ENCODE measurements at places on chromosomes 5 and 9.

DNA sequence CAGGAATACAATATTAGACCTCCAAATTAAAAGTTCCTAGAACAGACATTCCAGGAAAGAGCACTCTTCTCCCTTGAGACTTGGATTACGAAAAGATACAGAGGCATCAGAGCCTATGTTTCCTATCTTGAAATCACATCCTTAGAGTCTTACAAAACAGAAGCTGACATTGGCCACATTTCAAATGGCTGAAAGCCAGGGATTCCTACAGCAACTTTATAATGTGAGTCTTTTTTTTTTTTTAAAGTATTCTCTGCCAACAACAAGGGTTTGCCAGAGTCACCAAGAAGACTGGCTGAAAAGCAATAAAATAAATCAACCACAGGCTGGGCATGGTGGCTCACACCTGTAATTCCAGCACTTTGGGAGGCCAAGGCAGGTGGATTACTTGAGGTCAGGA is 63.1 kb downstream of the TRPM6 start:
- DNase-seq = no peak

GRCh38 chr5:112552791-112553190 is 133.7 kb upstream of the EPB41L4A start:
- DNase-seq = no peak

DNA sequence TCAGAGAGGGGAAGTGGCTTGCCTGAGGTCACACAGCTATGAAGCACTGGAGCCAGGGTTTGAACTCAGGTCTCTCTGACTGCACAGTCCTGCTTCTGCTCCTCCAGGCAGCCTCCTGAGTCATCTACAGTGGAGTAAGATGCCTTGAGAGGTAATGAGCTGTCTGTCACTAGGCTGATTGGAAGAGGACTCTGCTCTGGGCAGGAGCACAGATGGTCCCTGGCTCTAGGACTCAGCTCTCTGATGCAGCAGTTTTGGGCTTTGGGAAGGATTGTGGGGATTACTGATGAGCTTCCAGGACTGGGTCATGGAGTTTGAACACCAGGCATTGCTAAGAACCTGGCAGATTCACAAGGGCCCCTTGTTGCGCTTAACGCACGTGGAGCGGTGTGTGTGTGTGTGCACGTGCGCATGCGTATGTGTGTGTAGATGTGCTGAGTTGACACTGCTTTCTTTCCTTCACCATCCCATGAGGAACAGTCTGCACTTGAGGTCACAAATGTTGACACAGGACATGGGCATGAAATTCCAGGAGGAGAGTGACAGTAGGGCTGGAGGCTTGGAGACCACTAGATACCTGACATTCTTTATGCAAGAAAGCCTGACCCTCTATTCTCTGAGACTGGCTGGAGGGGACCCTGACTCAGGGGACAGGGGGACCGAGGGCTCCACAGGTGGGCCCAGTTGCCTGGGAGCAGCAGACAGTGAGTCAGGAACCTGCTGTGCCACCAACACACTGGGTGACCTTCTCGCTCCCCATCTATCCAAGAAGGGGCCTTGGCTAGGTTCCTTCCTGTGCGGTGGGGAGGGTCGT is 170.5 kb downstream of the RGS3 start:
- no peak for DNase-seq

- DNase-seq = no peak
These were observed 50.2 kb downstream of the OTULIN start for GRCh38 chr5:14714706-14715105.

- no peak for DNase-seq
These were observed 101.2 kb downstream of the AOPEP start for GRCh38 chr9:94827584-94828304.

DNA sequence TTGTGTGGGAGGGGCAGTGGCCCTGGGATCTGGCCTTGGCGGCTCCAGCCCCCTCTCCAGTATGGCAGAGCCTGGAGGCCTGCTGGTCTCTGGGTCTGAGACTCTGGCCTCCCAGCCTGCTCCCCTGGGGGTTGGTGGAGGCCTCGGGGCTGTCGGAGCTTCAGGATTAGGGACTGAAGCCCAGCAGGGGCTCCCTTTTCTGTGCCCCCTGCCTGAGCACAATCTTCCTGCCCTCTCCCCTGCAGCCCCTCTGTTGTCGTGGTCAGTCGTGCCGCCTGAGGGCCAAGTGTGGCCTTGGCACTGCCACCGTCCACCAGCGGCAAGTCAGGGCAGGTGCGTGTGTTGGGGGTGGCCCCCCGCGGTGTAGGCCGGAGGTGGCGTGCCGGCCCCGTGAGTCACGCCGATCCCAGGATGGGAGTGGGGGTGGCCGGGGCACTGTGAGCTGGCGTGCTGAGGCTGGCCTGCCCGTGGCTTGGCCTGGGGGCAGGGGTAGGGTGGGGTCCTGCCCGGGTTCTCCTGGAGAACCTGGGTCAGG is 53.6 kb downstream of the RXRA start:
- no peak for DNase-seq

GRCh38 chr5:170308686-170309085 is 11.1 kb upstream of the LCP2 start:
- no peak for DNase-seq

DNA sequence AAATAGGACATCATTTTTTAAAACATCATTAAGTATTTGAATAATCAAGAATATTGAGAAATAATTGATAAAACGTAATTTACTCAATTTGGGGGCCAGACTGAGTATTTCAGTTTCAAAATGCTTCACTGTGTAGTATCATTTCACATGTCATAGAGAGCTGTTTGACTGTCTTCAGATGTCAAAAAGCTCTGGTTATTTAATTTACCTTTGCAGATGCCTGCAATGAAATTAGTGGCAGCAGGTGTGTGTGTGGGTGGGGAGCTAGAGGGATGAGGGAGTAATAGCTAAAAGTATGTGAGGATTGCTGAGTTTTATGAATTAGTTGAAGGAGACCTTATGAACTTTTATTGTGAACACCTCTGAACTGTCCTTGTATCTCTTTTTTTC is 567.2 kb upstream of the MEF2C start:
- no peak for DNase-seq

GRCh38 chr5:12896086-12896485 is 991.8 kb upstream of the CTNND2 start:
- no peak for DNase-seq

DNA sequence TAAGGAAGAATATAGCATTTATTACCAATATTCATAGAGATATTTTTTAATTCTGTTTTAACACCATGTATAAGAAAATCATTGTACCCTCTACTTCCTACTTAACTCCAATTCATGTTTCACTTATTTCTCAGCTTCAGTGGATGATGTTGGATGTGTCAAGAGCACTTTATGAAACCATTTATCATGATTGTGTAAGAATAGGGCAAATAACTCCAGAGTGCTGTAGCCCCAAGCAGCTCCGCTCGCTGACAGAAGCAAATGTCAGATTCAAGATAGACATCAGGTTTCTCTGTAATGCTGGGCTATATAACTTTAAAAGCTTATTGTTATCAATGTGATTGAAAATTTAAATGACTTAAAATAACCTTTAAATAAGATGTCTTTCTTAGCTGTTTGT is 50.4 kb downstream of the MAST4 start:
- DNase-seq = no peak

DNA sequence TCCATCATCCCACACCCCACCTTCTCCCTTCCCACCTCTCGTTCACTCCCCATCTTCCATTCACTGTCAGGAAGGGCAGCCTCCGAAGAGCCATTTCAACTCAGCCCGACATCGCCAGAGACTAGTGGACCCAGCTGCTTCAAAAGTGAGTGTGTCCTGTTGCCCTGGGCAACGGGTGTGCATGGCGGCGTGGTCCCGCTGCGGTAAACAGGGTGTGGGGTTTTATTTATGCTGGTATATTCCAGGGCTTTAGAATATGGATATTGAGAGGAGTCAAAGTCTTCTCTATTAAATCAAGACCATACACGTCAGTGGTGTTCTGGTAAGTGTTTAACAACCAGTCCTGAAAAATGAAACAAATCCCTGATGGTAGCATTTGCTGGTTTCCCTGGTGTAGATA is 274.5 kb downstream of the MAST4 start:
- DNase-seq = no peak

DNA sequence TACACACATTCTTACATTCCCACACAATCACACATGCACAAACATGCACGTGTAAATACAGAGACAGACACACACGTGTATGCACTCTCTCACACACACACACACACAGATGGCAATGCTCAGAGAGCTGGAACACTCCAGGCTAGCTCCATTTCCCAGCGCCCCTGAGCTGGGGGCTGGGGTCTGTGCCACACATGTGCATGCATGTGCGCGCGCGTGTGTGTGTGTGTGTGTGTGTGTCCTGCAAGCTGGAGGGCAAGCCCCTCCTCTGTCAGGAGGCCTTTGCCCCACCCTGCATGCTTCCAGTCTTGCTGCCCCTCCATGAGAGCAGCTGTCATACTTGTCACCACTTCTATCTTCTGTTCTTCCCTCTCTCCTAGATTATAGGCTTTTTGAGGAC is 16.6 kb upstream of the S1PR3 start:
- DNase-seq = no peak

- no peak for DNase-seq
These were observed 61.8 kb downstream of the C9 start for GRCh38 chr5:39302472-39302871.

- DNase-seq = no peak
These were observed 383.9 kb downstream of the MAT2B start for GRCh38 chr5:163889369-163889768.

- no peak for DNase-seq
These were observed 43.3 kb upstream of the TJP2 start for GRCh38 chr9:69130456-69131441.

DNA sequence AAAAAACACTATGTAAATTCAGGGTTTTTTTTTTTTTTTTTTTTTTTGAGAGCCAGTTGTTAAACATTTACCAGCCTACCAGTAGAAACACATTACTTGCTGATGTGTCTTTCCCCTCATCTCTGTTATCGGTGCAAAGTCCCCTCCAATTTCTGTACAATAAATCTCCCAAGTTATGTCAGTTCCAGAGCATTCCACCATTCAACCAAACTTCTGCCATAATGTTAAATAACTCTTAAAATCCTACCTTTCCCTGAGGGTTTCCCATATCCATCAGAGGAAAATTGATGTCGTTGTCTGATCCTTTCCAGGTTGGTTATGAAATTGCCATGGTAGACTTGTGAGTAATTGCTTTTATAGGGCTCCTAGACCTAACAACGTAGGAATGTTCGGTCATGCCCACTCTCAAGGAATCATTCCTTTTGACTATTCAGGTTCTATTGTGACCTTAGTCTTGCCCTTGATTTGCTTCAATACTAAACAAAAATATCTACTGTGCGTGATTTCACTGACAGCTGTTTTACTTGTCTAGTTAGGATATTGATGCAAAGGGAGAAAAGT is 5.6 kb upstream of the PPP2R2B start:
- DNase-seq = no peak

- DNase-seq = no peak
These were observed 97.1 kb downstream of the SLC44A1 start for GRCh38 chr9:105341434-105342146.

DNA sequence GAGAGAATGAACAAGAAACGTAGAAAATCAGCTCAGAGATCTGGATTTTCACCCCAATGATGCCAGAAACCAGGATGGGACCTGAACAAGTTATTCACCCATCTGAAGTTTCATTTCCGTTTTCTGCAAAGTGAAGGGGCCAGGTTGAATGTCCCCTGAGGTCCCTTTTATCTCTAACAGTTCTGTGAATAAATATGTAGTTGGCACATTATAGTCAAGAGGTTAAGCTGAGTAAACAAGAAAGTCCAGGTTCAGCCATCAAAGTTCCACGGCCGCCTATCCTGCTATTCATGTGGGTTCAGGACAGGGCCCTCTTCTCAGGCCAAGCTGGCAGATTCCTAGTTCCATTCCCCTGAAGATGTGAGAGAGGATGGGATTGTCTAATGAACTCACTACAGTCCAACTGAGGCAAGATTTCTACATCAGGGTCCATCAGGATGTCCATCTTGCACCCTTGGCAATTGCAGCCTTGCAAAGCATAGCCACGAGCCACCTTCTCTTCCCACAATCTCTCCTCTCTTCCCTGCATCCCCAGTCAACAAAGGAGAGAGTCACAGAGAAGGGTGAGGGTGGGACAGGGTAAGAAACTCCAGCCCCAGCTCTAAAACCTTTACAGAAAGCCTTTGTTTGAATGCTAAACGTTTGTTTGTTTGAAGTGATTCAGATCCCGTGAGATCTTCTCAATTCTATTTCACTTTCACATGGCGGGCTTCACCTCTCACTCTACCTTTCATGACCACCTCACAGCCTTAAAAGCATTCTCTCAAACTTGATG is 311.0 kb downstream of the SLIT3 start:
- no peak for DNase-seq

DNA sequence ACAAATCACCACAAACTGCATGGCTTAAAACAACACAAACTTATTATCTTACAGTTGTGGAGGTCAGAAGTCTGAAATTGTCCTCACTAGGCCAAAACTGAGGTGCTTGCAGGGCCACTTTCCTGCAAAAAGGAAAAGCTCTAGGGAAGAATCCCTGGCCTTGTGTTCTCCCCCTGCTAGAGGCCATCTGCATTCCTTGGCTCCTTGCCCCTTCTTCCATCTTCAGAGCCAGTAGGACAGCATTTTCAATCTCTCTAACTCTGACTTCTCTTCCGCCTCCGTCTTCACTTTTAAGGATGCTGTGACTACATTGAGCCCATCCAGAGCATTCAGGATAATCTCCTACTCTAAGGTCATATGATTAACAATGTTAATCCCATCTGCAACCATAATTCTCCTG is 236.6 kb downstream of the CDK5RAP2 start:
- DNase-seq = no peak

GRCh38 chr5:137190441-137190840 is 308.7 kb downstream of the SPOCK1 start:
- no peak for DNase-seq

DNA sequence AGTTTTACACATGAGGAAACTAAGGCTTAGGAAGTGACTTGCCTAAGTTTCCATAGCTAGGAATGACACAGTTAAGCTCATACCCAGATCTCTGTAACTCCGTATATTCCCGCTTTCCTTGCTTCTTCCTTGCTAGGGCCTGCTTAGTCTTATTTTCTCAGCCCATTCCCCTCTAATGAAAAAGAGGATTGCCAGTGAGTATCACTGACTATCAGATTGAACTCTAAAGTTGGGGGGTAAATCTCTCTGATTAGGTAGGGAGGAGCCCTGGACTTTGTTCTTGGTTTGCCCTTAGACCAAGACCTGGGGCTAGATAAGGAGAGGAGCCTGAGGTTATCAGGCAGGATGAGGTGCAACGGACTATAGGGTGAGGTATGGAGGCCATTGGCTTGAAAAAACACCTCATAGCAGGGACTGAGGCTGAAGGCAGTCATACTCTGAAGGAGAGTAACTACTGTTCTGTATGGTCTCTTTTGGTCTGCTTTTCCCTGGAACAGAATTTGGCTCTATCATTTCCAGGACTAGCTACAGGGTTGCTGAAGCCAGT is 2.5 kb downstream of the TRIM32 start:
- no peak for DNase-seq
